ENCODE measurements at places on chromosomes 16 and 17.

DNA sequence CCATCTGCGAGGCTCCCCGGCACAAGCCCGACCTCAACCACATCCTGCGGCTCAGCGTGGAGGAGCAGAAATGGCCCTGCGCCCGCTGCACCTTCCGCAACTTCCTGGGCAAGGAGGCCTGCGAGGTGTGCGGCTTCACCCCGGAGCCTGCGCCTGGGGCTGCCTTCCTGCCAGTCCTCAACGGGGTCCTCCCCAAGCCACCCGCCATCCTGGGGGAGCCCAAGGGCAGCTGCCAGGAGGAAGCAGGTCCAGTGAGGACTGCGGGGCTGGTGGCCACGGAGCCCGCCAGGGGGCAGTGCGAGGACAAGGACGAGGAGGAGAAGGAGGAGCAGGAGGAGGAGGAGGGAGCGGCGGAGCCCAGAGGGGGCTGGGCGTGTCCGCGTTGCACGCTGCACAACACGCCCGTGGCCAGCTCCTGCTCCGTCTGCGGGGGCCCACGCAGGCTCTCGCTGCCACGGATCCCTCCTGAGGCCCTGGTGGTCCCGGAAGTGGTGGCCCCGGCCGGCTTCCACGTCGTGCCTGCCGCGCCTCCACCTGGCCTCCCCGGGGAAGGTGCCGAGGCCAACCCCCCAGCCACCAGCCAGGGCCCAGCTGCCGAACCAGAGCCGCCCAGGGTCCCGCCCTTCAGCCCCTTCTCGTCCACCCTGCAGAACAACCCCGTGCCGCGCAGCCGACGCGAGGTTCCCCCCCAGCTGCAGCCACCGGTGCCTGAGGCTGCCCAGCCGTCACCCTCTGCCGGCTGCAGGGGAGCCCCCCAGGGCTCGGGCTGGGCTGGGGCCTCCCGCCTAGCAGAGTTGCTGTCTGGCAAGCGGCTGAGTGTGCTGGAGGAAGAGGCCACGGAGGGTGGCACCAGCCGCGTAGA is 13.1 kb upstream of the PRR35 start:
- no peak for DNase-seq

GRCh38 chr17:49015179-49015923 is 18.2 kb downstream of the IGF2BP1 start:
- DNase-seq = no peak

DNA sequence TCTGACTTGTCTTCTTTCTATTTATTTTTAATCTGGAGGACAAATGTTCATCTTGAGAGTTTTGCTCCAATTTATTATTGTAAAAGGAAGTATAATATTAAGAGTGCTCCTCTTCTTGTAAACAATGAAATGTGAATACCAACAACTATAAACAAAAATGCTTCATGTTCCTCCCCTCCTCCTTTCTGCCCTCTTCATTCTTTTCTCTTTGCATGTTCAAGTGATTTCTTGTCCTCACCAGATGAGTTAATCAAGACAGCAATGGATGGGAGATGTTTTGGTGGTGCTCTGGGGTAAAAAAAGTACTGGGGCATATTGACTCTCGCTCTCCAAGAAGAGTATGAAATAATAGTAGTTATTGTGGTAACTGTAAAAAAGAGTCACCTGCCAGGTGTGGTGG is 24.3 kb downstream of the ITGB3 start:
- no peak for DNase-seq

GRCh38 chr16:30805370-30806169 is 18.6 kb upstream of the ZNF629 start:
- DNase-seq = no peak

DNA sequence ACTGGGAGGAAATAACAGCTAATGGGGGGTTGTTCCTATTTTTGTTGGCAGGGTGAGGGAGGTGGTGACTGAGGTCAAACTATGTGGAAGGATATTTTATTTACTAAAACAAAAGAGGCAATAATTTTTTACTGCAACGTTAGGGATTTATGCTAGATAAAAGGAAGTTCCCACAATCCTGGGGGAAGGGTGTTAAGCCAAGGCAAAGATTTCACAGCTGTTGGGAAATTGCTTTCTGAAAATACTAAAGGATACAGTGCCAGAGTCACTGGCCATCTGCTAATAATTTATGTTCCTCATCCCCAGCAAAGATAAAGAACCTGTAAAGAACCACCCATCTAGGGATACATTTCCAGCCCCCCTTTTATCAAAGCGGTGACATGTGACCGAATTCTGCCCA is 756.0 kb upstream of the RBFOX1 start:
- DNase-seq = no peak

DNA sequence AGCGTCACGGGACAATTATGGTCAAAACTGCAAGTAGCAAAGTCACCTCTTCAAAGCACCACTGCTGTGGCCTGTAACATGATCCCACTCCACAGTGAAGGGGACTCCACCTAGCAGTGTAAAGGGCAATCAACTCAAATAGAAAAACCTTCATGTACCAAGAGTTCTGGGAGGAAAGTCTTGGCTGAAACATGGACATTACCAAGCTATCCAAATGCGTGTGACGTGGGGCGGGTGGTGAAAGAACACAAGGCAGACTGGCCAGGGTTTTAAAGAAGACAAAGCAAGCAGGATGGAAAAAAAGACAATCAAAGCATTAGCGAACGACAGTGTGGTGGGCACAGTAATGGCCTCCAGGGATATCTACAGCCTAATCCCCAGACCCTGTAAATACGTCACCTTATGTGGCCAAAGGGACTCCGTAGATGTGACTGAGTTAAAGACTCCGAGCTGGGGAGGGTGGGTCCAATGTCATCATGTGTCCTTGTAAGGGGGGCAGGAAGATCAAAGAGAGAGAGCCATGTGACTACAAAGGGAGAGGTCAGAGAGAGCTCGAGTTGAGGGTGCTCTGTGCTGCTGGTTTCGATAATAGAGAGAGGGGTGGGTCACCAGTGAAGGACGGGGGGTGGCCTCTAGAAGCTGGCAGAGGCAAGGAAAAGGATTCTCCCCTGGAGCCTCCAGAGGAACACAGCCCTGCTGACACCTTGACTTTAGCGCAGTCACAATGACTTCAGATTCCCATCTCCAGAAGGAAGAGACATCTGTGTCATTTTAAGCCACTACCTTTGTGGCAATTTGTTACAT is 6.0 kb downstream of the HSDL1 start:
- no peak for DNase-seq

DNA sequence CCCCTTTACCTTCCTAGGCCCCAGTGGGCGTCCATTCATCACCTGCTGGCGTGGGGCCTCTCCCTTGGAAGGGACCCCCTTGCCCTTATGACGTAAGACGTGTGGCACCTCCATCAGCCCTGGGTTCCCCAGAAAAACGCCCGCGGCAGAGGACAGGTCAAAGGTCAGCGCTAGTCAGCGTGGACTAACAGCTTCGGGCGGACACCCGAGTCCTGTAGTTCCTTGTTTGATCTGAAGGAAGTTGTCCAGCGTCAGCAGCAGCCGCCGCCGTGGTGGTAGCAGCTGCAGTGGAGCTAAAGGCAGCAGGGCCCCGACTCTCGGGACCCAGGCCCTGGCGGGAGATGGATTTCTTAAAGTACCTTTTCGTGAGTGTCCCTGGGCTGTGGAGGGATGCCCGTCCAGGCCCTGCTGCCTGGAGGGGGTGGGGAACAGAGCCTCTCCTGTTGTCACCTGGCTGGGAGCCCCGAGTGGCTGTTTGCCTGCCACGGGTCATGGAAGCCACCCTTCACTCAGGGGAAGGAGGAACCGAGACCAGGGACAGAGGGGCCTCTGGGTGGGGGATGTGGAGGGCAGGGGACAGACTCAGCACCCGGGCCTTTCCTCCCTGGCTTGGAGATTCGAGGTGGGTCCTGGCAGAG is 123.6 kb downstream of the OR1D5 start:
- DNase-seq = no peak

DNA sequence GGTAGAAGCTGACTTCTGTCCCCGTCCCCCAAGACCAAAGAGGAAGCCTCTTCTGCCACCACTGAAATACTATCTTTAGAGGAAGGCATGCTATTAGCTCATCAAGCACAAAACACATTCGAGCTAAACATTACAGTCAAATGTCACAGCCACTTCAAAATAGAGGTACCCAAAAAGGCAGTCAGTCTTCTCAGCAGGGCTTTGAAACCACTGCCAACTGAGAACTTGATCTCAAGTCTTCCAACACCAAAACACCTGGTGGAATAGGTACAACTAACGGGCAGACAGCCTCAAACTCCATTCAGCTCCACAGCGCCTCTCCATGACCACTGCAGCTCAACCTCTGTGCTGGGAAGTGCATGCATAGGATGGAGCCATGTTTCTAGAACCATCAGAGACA is 36.0 kb downstream of the ZFHX3 start:
- DNase-seq = no peak

DNA sequence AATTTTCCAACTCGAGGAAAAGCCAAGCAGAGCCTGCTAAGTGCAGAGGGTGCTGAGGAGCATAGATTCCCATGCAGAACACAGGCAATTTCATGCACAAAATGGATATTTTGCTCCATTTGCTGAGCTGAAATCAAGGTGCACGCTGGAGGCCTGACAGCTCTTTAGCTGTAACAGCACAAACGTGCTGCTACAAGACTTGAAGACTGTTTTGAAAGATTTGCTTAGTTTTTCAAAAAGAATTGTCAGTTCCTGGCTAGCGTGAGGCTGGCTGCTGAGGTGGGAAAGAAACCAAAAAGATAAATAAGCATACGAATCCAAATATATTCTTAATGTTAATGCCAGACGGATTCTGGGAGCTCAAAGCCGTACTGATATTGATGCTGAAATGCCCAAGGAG is 309.0 kb upstream of the MAF start:
- DNase-seq = no peak

- no peak for DNase-seq
These were observed 195.4 kb downstream of the XYLT1 start for GRCh38 chr16:17275076-17276009.

DNA sequence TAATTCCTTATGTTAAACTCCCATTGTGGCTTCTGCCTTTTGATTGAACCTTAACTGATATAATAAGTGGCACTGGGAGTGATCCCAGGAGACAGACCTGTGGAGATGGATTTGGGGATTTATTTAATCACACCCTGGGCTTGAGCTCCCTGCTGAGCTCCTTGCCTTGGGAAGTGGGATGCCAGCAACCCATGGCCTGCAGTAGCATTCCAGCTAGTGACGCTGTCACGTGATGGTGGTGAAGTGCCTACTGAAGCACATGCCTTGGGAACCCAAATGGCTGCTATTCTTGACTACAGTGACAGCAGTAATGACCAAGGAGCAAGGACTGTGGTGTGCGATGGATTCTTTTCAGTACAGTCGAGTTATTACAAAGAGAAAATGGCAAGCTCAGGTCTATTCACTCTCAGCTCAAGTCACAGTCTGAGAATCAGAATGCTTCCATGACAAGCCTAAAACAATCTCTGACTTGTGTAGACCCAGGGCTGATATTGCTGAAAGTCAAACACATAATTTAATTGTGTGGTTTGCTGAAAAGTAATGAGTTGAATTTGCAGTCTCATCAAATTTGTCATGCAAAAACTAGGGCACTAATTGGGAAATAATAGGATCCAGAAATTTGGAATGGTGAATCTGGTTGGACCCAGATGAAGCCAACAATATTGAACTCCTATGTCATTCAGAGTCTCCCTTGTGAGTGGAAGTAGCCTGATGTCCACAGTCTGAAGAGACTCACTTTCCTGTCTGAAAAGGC is 47.1 kb downstream of the BCL7C start:
- DNase-seq = no peak

GRCh38 chr16:85557083-85557970 is 55.8 kb upstream of the GSE1 start:
- no peak for DNase-seq

DNA sequence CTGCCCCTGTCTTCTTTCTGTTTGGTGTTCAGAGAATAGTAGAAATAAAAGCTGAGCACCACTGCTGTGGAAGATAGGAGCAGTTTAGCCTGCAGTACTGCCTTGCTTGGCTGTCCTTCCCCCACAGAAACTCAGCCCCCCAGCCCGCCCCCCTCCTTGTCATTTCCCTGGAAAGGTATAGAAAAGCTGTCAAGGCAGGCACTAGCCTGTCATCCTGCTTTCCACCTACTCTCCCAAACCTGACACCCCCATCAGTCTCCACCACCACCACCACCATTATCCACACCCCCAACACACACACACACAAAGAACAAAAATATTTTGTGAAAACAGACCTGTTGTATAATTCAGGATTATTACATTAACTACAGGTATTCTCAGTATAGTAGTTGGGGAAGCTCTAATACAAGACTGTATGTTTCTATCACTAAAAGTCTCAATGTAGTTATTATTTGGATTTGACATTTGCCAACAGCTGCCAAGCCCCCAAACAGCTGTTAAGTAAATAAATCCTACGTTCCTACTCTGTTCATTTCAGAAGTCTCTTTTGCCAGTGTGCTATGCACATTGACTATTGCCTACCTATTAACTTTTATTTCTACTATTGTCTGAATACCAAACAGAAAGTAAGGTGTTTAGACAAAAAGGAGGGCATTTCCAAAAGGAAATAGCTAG is 128.8 kb downstream of the CYB561 start:
- DNase-seq = no peak

- DNase-seq = no peak
These were observed 69.8 kb downstream of the SHISA9 start for GRCh38 chr16:12971241-12971640.

- DNase-seq = no peak
These were observed 43.2 kb upstream of the MRPS23 start for GRCh38 chr17:57892820-57893595.

- no peak for DNase-seq
These were observed 185.6 kb downstream of the C16orf78 start for GRCh38 chr16:49559242-49559641.

GRCh38 chr17:9105068-9105868 is 84.0 kb downstream of the NTN1 start:
- no peak for DNase-seq

- no peak for DNase-seq
These were observed 1.1 kb downstream of the PARN start for GRCh38 chr16:14628806-14629611.

DNA sequence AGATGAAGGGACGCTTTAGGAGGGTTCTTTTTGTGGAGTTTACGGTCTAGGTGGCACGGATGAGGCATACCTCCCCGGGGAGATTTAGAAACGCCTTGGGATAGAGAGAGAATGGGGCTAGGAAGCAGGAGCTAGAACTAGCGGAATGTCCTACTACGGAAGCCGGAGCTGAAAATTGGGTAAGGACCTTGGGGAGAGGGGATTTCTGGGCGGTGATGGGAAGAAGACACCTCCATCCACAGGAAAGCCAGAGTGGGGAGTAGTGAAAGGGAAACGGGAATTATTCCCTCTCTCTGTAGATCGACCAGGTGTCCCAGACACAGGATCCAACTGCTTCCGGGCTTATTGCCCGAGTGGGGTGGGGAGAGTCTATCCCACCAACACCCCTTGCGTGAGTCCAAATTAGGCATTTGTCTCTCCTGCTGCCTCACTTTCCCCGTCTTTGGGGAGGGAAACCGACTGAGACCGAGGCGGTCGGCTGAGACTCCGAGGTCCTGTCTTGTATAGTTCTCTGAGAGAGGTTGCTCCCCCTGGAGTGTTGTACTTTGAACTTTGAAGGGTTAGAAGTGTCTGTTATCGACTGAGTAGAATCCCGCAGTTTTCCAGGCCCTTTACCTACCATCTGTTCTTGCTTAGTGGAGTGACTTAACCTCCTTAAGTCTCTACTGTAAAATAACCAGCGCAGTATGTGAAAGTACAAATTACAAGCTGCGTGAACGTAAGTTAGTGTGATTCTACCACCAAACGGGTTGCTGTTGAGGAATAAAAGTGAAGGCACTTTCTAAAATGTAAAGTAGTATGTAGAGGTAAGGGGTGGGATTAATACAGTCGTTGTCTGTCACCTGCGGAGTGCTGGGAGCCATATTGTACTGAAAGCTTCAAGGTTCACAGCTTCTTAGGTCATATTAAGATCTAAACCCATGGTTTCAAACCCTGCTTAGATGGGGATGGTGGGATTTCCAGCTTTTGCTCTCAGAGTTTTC is 1.0 kb downstream of the RSPRY1 start:
- DNase-seq = no peak

- DNase-seq = no peak
These were observed 4.2 kb upstream of the CORO7 start for GRCh38 chr16:4420505-4421105.

Measured in activated CD8-positive, alpha-beta memory T cell treated with anti-CD3 and anti-CD28 coated beads for 1 hour (primary cell).